ENCODE measurements at places on chromosomes 13 and 19.

GRCh38 chr19:11832253-11832912 is 16.1 kb upstream of the ZNF439 start:
- DNase-seq, result no peak

DNA sequence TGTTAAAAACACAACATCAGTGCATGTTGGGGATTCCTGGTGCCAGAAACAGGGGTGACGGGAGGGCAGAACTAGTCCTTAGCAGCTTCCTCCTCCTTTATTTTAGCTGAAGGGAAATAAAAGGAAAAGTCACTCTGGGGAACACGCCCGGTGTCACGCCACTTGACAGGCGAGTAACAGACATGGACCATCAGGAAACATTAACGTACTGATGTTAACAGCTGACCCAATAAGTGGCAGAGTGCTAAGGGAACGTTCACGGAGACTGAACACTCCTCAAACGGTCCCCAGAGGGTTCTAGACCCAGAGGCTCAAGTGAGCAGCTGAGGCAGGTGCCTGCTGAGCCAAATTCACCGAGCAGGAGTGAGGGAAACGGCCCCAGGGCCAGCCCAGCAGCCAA is 13.9 kb upstream of the EIF3G start:
- no peak for DNase-seq

DNA sequence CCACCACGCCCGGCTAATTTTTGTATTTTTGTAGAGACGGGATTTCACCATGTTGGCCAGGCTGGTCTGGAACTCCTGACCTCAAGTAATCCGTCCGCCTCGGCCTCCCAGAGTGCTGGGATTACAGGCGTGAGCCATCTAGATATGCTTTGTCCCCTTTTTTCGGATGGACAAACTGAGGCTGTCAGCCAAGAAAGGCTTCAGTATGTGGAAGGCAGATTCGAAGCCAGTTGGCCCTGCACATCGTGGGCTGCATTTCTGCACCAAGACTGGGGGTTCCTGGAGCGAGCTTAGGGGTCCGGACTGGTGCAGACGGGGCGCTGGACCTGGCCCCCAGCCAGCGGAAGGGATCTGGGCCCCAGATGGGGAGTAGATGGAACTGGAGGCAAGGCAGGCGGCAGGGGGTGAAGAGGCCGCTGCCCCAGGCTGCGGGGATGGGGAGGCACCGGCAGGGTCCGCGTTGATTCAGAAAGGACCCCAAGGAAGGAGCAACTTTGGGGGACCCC is 9.7 kb upstream of the JUND start:
- no peak for DNase-seq

- DNase-seq, result no peak
These were observed 36.4 kb downstream of the STK24 start for GRCh38 chr13:98540476-98540875.

GRCh38 chr13:52001120-52001731 is 10.0 kb downstream of the ATP7B start:
- peak; percentile 75 for DNase-seq

GRCh38 chr13:105116966-105117365 is 1418.5 kb downstream of the EFNB2 start:
- no peak for DNase-seq

- DNase-seq, result no peak
These were observed 16.1 kb downstream of the ACTL9 start for GRCh38 chr19:8682472-8682871.

DNA sequence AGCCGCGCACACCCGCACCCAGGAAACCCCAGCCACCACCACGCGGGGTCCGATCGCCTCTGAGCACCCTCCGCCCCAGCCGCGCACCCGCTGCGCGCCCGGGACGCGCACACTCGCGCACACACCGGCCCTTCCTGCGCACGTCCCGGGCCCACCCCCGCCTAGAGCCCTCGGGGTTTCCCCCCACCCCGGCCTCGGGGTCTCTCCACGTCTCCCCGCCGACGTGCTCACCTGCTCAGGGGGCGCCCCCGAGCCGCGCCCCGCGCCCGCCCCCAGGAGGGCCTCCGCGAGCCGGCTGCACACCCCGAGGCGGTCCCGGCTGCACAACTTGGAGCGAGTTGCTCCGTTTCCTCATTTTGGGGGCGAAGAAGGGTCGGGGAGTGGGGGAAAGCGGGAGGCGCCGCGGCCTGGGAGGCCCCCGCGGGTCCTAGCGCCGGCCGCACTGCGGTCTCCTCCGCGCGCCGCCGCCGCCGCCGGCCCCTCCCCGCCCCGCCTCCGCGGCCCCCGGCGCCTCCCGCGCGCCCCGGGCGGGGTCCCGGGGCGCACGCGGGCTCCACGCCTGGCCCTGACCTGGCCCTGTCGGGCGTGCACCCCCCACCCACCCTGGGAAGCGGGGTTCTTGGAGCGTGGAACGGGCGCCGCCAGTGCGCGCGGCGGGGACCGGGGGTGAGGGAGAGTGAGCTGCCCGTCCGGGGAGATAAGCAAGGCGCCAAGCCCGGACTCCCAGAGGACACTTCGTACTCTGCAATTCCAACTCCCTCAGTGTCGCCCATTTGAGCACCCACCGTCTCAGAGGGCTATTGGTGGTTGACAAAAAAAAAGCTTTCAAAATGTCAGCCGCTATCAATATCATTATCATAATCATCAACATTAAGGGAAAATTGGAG is at the start of gene MATK:
Gene MATK (minus strand): TSS at position 444 of the 887 bp plus-strand sequence. CDS start 1,246 bp downstream, outside the sequence.
- DNase-seq, result no peak

- no peak for DNase-seq
These were observed 3.6 kb upstream of the MIER2 start for GRCh38 chr19:347946-348861.

GRCh38 chr13:112729408-112729807 is 39.6 kb downstream of the ATP11A start:
- no peak for DNase-seq

DNA sequence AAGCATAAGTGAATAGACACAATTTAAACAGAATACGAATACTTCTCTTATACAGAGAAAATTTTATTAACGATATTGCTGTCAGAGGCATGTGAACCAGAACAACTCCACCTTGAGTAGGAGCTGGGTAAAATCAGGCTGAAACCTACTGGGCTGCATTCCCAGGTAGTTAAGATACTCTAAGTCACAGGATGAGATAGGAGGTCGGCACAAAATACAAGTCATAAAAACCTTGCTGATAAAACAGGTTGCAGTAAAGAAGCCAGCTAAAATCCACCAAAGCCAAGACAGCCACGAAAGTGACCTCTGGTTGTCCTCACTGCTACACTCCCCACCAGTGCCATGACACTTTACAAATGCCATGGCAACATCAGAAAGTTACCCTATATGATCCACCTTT is 49.2 kb upstream of the TRPC4 start:
- no peak for DNase-seq

DNA sequence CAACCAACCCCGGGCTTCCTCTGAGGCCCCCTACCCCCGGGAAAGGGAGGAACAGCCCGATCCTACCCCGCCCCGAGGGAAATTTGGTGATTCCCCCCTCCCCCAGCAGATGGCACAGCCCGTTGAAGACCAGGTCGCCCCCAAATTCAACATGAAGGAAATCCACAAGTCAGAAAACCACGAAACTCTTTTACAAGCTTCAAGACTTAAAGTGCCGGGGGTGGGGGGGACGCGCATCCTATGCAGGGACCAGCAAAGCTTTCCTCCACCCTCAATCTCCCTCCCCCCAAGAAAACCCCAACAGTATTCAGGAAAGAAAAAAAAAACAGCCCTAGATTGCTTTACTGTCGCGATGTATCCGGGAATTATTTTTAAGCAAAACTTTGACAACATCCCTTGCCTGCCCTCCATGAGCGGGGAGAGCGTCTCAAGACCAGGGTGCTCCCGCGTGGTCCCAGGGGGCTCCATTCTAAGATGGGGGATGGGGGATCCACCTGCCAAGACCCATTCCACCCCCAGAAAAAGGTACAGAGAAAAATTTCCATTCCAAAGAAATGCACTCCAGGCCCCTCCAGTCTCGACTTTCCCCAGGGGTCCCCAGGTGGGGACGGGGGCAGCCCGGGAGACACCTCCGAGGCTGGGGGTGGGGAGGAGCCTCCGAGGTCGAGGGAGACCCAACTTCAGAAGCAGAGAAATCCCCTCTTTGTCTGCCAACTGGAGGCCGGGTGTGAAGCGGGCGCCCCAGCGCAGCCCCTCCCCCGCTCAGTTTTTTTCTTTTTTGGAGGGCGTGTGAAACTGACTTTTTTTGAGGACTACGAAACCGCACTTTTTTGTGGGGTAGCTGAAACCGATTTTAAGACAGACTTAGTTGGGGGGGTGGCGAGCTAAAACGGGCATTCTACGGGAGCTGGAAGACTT is 1.5 kb downstream of the TCF3 start:
- peak; percentile 75 for DNase-seq

DNA sequence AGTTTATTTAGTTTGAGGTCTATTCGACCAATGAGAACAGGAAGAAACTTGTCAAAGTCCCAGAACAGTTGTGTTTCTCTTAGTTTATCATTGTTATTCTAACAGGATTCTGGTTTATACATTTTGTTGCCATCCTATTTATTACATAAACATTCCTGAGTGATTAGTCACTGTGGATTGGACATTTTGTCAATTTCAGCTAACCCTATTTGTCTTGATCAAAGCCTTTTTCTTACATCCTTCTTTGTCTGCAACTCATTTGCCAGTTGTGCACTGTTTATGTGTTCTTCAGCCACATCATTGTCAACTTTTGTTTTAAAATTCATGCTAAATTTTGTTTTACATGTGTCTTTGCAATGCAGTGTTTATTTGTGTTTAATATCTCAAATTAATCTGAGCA is 886.0 kb upstream of the SLC10A2 start:
- DNase-seq, result no peak

DNA sequence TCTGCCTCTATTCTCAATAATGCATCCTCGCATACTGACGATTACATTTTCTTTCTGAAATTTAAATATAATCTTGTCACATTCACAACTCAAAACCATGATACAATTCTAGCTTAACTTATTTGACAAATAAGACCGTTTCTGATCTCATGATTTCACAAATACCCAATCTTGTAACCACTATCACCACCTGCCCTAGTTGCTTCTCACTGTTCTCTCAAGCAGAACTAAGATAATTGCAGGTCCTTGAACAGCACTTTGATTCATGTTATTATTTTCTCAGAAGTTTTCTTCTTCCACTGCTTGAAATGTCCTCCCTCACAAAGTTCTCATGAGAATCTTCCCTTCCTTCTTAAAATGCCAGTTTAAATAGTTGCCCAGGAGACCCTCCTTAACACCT is 211.4 kb downstream of the PCDH9 start:
- DNase-seq, result no peak

DNA sequence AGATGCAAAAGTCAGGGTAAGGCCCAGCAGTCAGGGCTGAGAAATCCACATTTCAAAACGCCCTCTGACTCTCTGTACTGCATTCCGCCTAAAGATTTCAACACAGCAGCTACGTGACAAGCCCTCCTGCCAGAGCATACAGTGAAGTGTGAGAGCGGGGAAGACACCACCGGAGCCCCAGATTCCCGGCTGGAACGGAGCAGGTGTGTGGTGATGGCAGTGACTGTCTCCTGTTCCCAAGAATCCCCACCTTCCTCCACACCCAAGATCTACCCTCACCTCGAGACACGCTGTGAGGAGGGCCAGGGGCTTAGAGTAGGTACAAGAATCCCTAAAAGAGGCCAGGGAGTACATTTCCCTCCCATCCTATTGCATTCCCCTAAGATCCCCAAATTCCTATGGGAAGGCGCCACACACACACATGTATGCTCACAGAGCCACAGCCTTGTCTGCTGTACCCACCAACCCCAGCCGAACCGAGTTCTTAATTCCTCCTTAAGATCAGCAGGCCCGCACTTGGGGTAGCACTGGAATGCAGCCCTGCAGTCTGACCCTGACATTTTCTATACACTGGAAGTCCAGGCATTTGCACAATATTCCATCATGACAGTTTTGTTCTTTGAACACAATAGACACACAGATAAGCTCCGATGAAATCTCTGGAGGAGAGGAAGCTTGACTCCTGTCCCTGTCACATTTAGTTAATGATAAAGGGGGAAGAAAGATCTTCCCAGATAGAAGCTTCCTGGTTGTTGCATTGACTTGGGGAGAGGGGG is 102.9 kb downstream of the FOXO1 start:
- DNase-seq, result no peak

DNA sequence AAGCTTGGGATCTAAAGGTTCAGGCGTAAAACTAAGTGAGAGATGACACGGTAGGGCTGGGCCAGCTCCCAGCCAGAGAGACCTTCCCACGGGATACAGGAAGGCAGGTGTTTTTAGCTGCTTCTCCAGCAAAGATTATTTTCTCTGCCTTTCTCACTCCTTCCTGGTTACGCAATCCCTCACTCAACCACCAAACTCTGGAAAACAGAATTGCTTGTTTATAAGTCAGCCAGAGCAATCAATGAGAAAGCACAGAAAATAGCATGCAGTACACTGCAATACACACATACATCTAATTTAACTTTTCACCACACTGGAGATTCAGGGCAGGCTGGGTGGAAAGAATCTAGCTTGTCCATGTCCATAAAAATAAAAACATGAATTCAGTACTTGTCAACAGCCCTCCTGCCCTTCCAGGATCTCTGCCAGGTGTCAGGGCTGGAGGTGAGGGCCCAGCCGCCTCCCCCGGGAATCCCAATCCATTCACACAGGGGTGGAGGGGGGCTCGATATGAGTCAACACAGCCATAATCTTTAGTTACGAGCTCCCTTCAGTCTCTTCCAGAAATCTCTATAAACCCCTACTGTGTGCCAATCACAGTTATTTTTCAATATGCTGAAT is 12.2 kb downstream of the RHPN2 start:
- no peak for DNase-seq

DNA sequence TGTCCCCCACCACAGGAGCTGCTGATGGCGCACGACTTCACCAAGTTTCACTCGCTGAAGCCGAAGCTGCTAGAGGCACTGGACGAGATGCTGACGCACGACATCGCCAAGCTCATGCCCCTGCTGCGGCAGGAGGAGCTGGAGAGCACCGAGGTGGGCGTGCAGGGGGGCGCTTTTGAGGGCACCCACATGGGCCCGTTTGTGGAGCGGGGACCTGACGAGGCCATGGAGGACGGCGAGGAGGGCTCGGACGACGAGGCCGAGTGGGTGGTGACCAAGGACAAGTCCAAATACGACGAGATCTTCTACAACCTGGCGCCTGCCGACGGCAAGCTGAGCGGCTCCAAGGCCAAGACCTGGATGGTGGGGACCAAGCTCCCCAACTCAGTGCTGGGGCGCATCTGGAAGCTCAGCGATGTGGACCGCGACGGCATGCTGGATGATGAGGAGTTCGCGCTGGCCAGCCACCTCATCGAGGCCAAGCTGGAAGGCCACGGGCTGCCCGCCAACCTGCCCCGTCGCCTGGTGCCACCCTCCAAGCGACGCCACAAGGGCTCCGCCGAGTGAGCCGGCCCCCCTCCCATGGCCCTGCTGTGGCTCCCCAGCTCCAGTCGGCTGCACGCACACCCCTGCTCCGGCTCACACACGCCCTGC is 4.4 kb upstream of the NOP53 start:
- no peak for DNase-seq
